ENCODE measurements at places on chromosomes 6 and 20.
A peak's percentile ranks its signal among the peaks of the same experiment; 100 is the strongest.

DNA sequence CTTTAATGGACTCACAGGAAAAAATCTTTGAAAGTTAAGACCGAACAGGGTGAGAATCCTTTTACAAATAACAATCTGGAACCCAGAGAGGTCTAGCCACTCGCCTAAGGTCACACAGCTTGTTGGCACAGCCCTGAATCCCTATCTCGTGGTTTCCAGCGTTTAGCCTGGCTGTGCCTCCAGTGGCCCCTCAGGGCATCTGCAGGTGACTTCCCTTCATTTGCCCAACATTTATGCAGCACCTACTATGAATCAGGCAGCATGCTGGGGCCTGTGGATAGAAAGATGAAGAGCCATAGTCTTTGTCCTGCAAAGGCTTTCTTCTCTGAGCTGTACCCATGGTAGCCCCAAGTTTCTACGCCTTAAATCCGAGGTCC, 2.6 kb upstream of the NR2E1 start:
- no peak for DNase-seq

DNA sequence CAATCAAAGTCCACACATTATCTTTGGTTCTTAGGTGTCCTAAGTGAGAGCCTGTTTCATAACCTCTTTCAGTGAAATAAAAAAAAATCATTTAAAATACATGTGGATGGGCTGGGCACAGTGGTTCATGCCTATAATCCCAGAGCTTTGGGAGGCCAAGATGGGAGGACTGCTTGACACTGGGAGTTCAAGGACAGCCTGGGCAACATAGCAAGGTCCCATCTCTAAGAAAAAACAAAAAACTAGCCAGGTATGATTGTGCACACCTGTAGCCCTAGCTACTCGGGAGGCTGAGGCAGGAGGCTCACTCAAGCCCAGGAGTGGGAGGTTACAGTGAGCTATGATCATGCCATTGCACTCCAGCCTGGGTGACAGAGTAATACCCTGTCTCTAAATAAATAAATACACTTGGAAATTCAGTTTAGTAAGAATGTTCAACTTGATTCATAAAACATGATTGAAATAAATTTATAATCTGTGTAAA, 3.6 kb downstream of the MPC1 start:
- no peak for DNase-seq

DNA sequence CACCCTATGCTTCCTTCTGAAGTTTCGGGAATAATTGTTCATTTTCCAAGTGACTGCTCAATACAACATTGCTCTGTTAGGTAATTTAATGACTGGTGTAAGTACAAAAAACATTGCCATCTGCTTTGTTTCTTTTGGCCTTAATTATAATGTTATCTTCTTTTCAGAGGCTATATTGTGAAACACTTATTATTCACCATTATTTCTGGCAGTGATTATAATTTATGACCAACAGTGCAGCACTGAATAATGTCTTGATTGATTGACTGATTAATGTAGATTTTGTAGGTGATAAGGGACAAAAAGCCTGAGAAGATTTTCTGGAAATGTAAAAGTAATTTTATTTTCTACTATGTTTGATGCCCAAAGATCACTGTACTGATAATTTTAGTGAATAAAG, 377.7 kb downstream of the PLCB1 start:
- DNase-seq = peak; percentile 28

GRCh38 chr6:158591810-158592209, 31.9 kb downstream of the TMEM181 start:
- DNase-seq = no peak

- no peak for DNase-seq
Measured at GRCh38 chr6:140044626-140045025, 670.2 kb upstream of the CITED2 start.

DNA sequence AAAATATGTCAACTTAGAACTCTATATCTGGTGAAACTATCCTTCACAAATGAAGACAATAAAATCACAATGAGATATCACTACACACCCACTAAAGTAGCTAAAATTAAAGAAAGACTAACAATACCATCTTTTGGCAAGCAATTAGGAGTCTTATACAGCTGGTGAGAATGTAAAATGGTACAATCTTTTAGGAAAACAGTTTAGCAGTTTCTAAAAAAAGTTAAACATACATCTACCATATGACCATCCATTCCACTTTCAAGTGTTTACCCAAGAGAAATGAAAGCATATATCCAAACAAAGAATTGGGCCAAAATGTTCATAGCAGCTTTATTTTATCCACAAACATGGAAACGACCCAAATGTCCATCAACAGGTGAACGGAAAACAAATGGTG, 13.8 kb upstream of the EEF1A1 start:
- DNase-seq = no peak
